AG20443 (cell line): ENCODE measurements at places on chromosomes 4 and X.

DNA sequence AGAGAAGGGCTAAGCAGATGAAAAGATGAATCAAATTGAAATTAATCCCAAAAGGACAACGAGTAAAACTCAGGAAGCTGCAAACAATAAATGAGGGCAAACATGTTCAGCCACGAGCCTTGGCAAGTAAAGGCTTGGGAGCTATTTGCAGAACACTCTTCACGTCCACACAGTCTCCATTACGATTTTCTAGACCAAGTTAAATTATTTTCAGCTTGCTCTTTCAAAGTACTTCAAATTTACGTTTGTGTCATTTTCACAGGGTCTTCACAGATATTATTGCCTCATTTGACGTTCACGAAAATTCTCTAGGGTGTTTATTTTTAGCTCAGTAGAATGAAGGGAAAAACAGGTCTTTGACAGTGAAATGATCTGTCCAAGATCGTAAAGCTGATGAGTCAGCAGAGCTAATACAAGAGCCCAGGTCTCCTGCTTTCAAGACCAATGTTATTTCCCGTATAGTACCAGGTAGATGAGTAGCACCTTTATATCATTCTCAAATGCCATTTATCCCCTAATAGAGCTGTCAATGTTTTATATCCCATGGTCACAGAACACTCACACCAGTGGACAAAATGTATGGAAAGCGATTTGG is 20.9 kb downstream of the KLB start:
- no peak for DNase-seq

DNA sequence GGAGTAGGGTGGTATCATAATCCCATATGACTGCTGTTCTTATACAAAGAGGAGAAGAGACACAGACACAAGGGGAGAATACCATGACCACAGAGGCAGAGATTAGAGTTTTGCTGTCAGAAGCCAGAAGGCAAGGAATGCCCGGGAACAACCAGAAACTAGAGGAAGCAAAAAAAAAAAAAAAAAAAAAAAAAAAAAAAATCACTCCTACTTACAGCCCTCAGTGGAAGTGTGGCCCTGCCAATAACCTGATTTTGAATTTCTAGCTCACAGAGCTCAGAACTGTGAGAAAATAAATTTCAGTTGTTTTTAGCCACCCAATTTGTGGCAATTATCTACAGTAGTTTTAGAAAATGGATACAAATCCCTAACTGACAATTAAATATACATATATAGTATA is 30.4 kb upstream of the UBE2NL start:
- DNase-seq: no peak

DNA sequence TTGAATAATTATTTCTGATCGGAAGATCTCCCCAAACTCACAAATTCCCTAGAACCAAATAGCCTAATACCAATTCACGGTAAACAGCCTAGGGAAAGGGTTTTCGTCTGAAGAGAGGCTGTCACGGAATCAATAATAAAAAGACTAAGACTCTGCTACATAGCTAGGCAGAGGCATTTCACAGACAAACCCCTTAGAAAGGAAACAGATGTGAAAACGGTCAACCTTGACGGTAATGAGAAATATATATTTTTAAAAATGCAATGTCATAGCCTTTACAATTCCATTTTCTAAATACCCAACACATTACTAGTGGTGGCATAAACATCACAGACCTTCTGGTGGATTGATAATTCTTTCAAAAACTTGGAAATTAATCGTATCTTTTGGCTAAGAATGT is 28.4 kb downstream of the PROM1 start:
- DNase-seq: no peak

GRCh38 chr4:65589331-65589730 is 81.0 kb downstream of the EPHA5 start:
- DNase-seq: no peak

DNA sequence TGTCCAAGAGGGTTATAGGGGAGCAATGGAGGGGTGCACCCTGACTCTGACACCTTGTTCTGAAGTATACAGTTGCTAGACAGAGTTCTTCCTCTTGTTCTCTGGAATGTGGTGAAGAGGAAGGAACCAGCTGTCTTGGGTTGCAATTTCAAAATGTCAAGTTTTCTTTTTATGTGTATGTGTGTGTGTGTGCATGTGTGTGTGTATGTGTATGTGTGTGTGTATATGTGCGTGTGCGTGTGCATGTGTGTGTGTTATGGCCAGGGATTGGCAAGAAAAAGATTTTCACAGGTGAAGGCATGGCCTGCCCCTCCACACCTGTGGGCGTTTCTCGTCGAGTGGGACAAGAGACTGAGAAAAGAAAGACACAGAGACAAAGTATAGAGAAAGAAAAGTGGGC is 81.6 kb upstream of the ADGRA3 start:
- no peak for DNase-seq
